Activated effector memory CD4-positive, alpha-beta T cell treated with anti-CD3 and anti-CD28 coated beads, Interleukin-2, amount 50 U/mL, for 16 hours (primary cell): ENCODE measurements at places on chromosomes 7 and 10.

- no peak for DNase-seq
These were observed 40.3 kb downstream of the PPIF start for GRCh38 chr10:79387466-79387973.

GRCh38 chr7:127584648-127585043 is 750 bp downstream of the GCC1 start:
- DNase-seq = no peak

- no peak for DNase-seq
These were observed 38.1 kb upstream of the ECHDC3 start for GRCh38 chr10:11704092-11704491.

DNA sequence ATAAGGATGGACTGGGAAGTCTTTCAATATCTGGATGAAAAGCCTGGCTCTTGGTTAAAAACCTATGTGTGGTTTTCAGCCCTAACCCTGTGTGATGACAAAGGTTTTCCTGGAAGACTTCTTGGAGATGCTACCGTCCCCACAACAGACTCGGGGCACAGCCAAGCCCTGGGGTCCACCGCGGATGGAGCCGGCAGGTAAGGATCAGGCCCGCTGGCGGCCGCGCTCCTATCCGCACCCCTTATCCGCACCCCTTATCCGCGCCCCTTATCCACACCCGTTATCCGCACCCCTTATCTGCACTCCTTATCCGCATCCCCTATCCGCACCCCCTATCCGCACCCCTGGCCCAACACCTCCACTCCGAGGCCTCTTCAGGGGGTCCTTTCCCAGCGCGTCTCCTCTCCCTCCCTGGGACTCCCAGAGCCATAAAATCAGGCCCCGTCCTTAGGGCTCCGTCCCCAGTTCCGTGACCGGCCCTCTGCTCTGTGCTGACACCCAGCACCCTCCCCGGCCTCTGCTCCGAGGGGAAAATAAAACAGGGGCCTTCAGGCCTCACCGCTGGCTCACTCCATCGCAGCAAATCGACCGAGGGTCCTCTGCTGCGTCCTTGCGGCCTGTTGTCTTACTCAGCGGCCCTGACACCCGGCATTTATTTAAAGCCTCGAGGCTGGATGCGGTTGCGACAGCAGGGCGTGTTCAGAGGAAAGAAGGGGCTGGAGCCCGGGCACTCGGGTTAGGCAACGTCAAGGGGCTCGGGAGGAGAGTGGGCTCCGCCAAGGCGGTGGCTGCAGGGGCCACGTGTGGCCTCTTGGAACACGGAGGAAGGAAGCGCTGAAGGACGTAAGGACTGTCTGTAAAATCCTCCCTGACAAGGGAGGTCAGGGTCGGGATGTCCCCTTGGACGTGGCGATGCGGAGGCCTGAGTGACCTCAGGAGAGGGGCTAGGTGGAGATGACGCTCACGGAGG is 215.1 kb upstream of the ADARB2 start:
- DNase-seq = no peak

DNA sequence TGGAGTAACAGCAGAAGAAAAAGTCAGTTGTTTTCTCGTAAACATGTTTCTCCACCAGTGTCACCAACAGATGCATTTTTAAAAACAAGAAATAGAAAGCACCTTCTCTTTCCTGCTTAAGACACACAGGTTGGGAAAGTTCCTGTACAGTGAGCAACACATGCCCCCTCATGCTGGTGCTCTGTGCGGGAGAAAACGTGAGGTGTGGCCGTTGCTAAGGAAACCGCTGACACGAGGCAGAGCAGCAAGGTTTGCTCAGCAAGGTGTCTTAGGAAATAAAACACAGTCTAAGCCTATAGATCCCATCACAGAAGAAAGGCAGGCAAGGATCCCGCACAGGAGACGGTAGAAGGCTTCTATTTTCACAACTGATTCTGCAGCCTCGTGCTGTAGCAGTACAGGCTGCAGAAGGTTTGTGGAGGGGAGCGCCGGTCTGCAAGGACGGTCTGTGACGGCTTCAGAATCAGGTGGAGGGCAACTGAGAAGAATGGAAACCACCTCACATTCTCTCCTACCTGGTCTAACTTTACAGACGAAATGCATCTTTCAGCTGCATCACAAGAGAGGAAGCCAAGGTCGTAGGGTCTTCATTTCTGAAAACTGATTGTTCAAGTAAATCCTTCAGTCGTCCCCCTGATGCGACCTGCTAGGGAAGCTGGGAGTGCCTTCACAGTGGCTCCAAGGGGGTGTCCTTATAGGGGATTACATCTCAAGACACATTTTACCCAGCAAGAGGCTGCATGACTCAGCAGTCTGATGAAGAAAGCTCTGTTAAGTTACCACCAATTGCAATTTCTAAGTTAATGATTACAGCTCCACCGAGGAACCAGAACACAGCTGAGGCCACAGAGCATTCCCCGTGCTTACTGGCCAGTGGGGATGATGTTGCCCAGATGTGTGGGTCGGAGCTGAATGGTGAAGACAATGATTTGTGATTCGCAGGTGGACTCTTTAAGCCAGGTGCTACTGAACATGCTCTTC is 150.7 kb upstream of the KLF14 start:
- peak; percentile 63 for DNase-seq

DNA sequence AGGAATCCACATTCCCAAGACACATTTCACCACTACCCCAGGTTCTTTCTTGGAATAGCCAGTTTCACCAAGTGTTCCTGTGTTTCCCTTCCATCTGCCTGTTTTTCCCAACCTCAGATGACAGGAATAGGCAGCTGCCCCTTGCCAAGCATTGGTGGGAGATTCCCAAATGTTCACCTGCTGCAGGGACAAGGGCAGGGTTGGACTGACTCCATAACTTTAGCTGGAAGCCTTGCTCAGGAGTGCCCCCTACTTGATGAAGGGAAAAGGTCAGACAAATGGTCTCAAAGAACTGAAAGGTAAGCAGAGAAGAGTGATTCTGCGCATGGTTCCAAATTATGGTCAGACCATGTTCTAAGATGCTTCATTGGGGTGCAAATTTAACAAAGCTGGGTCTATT is 45.1 kb upstream of the LYZL1 start:
- DNase-seq = no peak

DNA sequence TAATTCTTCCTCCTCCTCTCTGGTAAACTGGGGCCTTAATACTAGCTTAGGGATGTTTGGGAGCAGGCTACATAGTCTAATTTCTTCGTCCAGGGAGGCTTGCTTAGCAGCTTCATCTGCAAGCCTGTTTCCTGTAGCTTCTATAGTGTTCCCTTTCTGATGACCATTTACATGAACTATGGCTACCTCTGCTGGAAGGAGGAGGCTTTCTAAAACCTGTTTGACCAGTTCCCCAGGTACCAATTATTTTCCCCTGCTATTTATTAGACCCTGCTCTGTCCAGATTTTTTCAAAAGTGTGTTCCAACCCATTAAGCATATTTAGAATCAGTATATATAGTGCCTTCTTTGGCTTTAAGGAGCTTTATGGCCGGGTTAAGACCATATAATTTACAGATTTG is 38.8 kb upstream of the DNAH11 start:
- no peak for DNase-seq

GRCh38 chr7:101824440-101824839 is 7.0 kb downstream of the CUX1 start:
- DNase-seq = no peak

DNA sequence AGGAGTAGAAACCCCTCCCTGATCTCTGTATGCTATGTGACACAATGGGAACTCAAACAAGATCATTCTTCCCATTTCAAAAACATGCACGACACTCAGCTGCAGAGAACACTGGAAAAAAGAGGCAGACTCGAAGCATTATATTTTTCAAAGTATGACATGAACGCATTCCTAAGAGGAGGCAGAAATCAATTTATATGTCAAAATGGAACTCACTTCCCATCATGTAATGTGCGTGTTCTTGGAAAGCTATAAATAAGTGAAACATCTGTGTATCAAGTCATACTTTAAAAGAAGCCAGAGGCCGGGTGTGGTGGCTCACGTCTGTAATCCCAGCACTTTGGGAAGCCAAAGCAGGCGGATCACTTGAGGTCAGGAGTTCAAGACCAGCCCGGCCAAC is 142.7 kb downstream of the ICA1 start:
- DNase-seq = no peak

GRCh38 chr10:114604357-114605130 is 53.5 kb downstream of the ABLIM1 start:
- DNase-seq = no peak

- DNase-seq = no peak
These were observed 171.8 kb downstream of the PRKAG2 start for GRCh38 chr7:151704960-151705635.

DNA sequence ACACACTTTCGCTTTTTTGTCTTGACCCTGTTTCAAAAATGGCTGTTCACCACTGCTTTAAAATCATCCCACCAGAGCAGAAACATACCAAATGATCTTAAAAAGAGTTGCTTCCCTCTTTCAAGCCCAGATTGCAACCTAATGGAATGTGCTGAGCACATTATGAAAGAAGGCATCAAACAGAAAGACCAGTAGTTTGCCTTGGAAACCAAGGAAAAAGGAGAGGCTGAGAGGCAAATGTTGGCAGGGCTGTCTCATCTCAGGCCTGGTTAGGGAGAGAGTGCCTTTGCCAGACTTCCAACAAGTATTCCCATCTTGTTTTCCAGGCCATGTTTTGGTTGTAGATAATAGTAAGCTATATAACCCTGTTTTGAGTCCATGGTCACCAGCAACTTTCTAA is 64.3 kb downstream of the ABCB4 start:
- no peak for DNase-seq

DNA sequence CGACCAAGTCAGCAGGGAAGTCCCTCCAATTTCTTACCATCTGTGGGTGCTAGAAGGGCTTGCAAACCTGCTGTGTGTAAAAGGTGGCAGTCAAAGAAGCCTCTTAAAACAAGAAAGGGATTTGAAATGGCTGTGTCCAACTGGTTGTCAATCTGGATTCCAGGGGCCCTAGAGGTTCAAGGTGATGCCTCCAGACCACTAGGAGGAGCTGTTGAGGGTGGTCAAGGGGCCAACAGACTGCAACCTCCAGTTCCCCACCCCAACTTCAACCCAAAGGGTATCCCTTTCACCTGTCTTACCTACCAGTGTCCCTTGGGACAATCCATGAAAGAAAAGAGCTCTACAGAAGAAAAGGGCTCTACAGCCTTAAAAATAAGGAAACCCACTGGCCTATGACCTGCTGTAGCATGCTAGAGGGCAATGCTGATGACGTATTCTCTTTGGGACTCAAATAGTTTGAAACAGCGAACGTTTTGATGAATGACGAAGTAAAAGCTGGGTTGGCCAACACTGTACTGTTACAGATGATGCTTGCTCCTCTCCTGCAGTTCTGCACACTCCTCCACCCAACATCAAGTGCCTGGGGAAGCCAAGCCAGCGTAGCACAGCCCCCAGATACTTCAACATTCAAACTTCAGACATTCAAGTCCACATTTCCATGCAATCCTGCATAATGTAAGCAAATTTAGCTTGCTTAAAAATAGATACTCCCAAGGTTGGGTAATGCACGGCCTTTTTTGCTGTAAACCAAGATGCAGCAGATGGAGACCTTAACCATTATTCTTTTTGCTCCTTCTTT is 45.9 kb upstream of the WDR11 start:
- DNase-seq = no peak

DNA sequence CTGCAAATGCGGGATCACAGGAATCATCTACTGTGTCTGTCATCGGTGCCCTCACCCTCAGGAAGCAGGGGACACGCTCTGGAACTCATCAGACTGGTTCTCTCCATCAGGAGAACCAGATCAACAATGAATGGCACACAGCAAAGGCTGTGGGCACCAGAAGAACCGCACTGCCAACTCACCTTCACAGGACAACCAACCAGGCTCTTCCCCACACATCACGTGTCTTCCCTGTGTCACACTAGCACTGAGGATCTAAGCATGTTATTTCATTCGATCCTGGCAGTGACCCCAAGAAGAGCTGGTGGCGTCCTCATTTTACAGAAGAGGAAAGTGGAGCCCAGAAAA is 106.1 kb downstream of the TNS3 start:
- DNase-seq = no peak
